Activated naive CD8-positive, alpha-beta T cell treated with anti-CD3 and anti-CD28 coated beads for 36 hours (primary cell): ENCODE measurements at places on chromosomes 5 and 9. TPM values are rescaled to one million over a fixed set of nuclear protein-coding genes. Genes with fewer than 3 reads are reported as not detected.

DNA sequence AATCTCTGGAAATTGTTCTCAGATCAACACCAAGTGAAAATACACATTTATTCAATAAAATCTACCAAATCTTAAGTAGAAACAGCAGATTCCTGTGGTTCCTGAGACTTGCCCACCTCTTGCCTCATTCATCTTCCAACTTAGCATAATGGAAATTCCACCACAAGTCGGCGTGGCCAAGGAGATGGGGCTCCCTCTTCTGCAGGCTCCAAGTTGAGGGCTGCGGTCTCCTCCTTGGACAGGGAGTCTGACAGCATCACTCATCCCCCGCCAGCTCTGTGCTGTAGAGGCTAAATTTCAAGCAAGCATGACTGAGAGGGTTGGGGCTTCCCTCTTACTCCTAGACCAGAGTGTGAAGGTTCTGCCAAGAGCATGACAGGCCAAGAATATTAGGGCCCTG lies 273.7 kb downstream of the DIRAS2 start:
- H3K27ac ChIP-seq = no peak overlapping the region
- no peaks in the 10 kb centered on the region for H3K4me1 ChIP-seq
- H3K36me3 ChIP-seq = no peaks in the 10 kb centered on the region
- peaks cover 40% of the 10 kb centered on the region for H3K27me3 ChIP-seq

- no peaks in the 10 kb centered on the region for H3K36me3 ChIP-seq
- H3K4me3 ChIP-seq = peak overlapping the region; percentile 69
- DNase-seq = no peak
These were observed 160.7 kb upstream of the DAPK1 start for GRCh38 chr9:87336914-87337333.

DNA sequence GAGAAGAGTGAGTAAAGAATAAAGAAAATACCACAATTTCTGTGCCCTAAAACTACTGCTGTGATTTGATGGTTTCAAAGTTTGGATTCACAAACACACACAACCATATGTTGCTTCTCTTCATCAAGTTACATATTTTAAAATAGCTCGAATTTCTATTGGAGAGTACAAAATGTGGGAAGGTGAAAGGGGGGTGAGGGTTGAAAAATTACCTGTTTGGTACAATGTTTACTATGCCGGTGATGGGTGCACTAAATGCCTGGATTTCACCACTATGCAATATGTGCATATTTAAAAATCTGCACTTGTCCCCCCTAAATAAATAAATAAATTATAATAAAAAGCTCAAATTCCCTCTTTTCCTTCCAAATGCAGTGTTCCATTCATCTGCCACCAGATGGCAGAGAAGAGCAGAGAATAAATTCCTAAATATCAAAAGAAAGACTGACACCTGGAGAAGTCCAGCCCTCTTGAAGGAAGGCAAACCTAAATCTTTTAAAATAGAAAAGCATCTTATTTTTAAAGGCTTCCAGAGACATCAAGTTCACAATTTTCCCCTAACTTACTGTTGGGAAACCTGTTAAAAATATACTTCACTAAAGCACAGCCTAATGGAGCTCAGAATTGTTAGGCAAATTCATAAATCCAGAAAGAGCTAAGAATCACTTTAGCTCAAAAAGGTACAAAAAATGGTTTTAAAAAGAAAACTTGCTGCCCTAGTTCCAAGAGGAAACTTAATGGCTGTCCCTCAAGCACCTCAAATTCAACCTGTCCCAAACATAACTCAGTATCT lies 24.8 kb upstream of the HNRNPA0 start:
- H3K27ac ChIP-seq = no peak overlapping the region
- no peaks in the 10 kb centered on the region for H3K27me3 ChIP-seq
- H3K4me3 ChIP-seq = no peak overlapping the region
- H3K4me1 ChIP-seq = no peaks in the 10 kb centered on the region

- no peaks in the 10 kb centered on the region for H3K36me3 ChIP-seq
- no peak for DNase-seq
- H3K4me1 ChIP-seq = no peaks in the 10 kb centered on the region
- no peaks in the 10 kb centered on the region for H3K27me3 ChIP-seq
- no peak overlapping the region for H3K27ac ChIP-seq
These were observed 2123.7 kb upstream of the C9orf72 start for GRCh38 chr9:29697011-29697410.

GRCh38 chr9:125745018-125745417 lies 2.2 kb upstream of the PBX3 start:
- no peak overlapping the region for H3K4me3 ChIP-seq
- H3K27ac ChIP-seq = no peak overlapping the region
- peaks cover 4% of the 10 kb centered on the region for H3K36me3 ChIP-seq
- peaks cover 26% of the 10 kb centered on the region for H3K27me3 ChIP-seq
- no peak for DNase-seq

DNA sequence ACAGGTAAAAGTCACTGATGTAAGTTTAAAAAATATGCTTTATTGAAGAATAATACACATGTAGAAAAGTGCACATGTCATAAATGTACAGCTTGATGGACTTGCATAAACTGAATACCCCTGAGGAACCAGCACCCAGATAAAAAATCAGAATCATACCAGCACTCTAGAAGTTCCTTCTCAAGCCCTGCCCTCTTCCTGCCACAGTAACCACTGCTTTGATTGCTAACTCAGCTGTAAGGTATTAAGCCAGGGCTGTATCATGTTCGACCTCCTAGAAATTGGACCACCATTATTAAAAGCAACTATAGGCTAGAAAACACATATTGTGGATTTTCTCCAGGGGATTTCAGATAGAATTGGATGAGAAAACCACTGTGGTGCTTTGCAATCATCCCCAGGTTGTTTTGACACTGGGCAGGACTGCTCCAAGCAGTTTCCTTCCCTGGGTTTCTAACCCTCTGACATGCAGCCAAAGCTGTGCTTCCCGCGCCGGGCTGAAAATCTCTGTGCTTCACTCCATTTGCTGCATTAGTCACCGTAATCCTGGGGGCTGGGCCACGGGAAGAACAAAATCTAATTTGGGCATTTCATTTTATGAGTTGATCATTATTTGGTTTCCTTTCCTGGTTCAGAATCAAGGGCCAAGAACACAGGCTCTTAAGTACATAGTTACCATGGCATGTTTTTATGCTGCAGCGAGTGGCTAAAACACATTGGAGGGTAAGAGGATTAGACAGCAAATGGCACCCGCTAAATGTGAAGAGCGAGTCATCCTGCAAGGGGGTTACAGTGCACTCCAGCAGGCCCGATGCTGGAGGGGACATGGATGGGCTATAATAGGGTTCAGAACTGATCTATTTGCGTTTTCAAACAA lies 139.4 kb upstream of the IL12B start:
- H3K27ac ChIP-seq = no peak overlapping the region
- H3K4me3 ChIP-seq = no peak overlapping the region
- H3K36me3 ChIP-seq = no peaks in the 10 kb centered on the region
- peaks cover 12% of the 10 kb centered on the region for H3K27me3 ChIP-seq

- DNase-seq = no peak
- no peak overlapping the region for H3K4me3 ChIP-seq
- H3K36me3 ChIP-seq = no peaks in the 10 kb centered on the region
- no peaks in the 10 kb centered on the region for H3K4me1 ChIP-seq
- H3K27me3 ChIP-seq = no peaks in the 10 kb centered on the region
These were observed 414.4 kb downstream of the BRINP1 start for GRCh38 chr9:118954857-118955256.

DNA sequence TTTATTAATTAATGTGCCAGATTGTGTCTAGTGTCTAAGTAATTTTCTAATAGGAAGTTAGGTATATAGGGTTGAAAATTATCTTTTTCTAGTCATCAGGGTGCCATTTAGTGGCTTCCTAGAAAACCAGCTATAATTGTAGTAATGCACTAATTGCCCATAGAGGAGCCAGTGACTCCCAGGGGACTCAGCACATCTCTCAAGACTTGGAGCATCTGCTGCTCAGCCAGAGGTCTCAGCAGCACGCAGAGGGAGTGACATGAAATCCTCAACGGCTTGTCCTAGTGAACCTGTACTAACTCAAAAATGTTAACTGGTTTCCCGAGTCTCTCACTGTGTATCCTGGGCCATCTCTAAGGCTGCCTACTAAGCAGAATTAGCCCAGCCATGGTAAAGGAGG lies 78.2 kb upstream of the MAN2A1 start:
- H3K4me1 ChIP-seq = no peaks in the 10 kb centered on the region
- H3K27me3 ChIP-seq = no peaks in the 10 kb centered on the region
- no peaks in the 10 kb centered on the region for H3K36me3 ChIP-seq
- no peak overlapping the region for H3K4me3 ChIP-seq

- no peak overlapping the region for H3K27ac ChIP-seq
- peaks cover 16% of the 10 kb centered on the region for H3K27me3 ChIP-seq
- no peaks in the 10 kb centered on the region for H3K36me3 ChIP-seq
- no peak overlapping the region for H3K4me3 ChIP-seq
- no peaks in the 10 kb centered on the region for H3K4me1 ChIP-seq
These were observed 110.6 kb downstream of the ADAMTS2 start for GRCh38 chr5:179234563-179235135.

GRCh38 chr5:107893642-107894041 lies 222.9 kb upstream of the EFNA5 start:
- no peak for DNase-seq
- no peaks in the 10 kb centered on the region for H3K27me3 ChIP-seq
- H3K36me3 ChIP-seq = peaks cover 6% of the 10 kb centered on the region
- H3K4me3 ChIP-seq = no peak overlapping the region
- H3K4me1 ChIP-seq = peaks cover 4% of the 10 kb centered on the region

DNA sequence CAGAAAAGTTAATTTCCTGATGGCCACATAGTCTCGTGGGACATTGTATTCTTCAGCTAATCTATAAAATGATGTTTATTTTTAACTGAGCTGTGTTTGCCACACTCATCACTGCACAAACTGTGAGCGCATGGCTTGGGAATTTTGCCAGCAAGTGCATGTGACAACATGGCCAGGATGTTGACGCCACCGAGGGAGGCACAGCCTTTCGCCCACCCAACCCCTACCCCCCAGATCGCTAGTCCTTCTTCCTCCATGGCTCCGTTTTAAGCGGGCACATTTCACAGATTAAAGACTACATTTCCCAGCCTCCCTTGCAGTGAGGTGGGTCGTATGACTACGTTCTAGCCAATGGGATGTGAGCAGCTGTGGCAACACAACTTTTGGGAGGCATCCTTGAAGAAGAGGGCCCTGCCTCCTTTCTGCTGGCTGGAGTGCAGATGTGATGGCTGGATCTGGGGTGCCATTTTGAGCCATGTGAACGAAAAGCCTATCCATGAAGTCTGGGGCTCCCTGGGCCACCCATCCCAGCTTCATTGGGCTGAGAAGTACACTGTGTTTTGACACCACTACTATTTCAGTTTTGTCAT lies 7.9 kb downstream of the NRARP start:
- no peaks in the 10 kb centered on the region for H3K36me3 ChIP-seq
- peaks cover 49% of the 10 kb centered on the region for H3K27me3 ChIP-seq
- H3K4me1 ChIP-seq = peaks cover 9% of the 10 kb centered on the region

DNA sequence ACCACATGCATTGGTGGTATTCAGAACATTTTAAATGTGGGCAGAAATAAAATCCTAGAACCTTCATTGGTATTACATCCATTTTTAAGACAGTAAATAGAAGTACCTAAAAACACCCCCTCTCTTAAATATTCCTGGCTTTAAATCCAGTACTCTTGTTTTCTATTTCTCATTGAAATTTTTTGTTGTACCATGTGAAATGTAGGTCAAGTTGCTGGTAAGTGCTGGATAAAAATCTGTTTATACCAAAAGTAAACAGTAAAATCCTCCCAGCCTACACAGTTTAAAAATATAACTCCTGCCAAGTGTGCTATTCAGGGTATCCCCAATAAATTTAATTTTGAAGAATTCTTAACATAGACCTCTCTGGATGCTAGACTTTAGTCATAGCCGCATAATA lies 75.0 kb upstream of the FST start:
- H3K27ac ChIP-seq = no peak overlapping the region
- no peak overlapping the region for H3K4me3 ChIP-seq
- DNase-seq = no peak
- H3K4me1 ChIP-seq = no peaks in the 10 kb centered on the region

DNA sequence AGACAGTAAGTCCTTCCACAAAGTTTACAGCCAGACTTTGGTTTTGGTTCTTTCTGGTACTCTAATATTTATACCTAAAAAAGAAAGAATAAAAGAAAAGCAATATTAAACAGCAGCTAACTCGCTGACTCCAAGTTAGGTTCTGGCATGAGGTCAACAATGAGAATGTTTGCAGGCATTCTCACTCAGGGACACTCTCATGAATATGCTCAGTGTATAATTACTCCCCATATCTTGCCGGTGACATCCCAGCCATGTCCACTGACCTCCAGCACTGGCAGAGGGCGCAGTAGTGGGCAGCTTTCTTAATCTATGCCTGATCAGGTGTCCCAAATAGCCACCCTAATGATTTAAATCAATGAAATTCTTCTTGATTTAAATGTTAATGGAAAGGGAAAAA lies 151.5 kb downstream of the BNC2 start:
- no peak overlapping the region for H3K27ac ChIP-seq
- no peaks in the 10 kb centered on the region for H3K4me1 ChIP-seq
- H3K4me3 ChIP-seq = no peak overlapping the region
- H3K27me3 ChIP-seq = peaks cover 7% of the 10 kb centered on the region
- H3K36me3 ChIP-seq = no peaks in the 10 kb centered on the region
- DNase-seq = no peak

DNA sequence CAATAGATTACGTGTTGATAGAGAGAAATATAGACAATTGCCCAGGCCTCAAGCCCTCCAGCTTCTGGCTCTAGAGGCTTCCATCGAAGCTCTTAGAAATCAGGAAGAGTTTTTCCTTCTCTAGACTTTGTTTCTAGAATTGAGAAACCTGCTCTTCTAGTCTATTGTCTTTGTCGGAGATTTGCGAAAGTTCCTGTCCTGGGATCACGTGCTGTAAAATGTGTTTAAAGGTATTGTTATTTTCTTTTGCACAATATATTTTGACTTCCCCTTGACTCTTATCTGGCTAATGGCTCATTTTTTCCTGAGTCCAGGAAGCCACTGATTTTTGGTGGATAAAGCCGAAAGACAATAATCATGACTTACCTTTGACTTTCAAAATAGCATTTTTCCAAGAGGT lies 32.1 kb downstream of the IRX2 start:
- H3K27ac ChIP-seq = no peak overlapping the region
- DNase-seq = no peak
- no peak overlapping the region for H3K4me3 ChIP-seq

GRCh38 chr9:112621018-112621655 lies 96.8 kb downstream of the INIP start:
- H3K27ac ChIP-seq = no peak overlapping the region
- H3K4me1 ChIP-seq = no peaks in the 10 kb centered on the region
- H3K36me3 ChIP-seq = peaks cover 3% of the 10 kb centered on the region
- no peaks in the 10 kb centered on the region for H3K27me3 ChIP-seq
- DNase-seq = no peak
- no peak overlapping the region for H3K4me3 ChIP-seq

- H3K36me3 ChIP-seq = peaks cover 14% of the 10 kb centered on the region
- no peak overlapping the region for H3K27ac ChIP-seq
- H3K4me3 ChIP-seq = no peak overlapping the region
- DNase-seq = no peak
- H3K4me1 ChIP-seq = peaks cover 25% of the 10 kb centered on the region
These were observed 28.6 kb upstream of the CEP78 start for GRCh38 chr9:78207319-78207718.

Gene TSC1
- total RNA-seq = 23.6 TPM

Gene PHF24
- 0.23 TPM for total RNA-seq

Gene RNF145
- 88.5 TPM for total RNA-seq

Gene SLC36A3
- total RNA-seq = not detected

Gene LRRC19
- not detected for total RNA-seq

Gene CHSY3
- total RNA-seq = not detected
